ENCODE measurements at places on chromosomes 12 and 14.

DNA sequence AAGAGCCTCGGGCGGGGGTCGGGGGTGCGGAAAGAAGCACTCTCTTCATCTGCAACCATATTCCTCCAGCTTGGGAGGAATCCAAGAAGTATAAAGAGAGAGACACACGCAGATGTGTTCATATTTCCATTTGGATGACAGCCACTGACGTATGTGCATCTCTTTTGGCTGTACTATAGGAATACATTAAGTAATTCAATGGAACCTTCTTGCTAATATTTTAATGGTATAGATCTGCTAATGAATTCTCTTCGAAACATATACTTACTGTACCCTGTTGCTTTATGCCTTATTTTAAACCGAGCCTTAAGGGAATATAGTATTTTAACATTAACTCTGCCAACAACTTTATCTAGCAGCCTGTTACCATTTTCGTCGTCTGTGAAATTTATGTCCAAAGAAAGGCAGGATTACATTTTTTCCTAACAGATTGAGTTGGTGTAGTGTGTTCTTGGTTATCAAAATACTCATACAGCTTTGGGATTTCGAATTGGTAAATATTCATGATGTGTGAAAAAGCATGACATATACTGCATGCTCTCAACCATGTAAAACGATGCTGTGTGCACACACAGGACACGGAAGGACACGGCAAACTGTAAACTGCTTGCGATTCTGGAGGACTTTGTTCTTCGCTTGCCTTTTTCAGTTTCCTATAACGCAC lies 84.5 kb downstream of the CCDC88C start:
- no peak for DNase-seq

- DNase-seq, result no peak
Observed at GRCh38 chr12:54019091-54019811, 9.0 kb upstream of the HOXC6 start.

DNA sequence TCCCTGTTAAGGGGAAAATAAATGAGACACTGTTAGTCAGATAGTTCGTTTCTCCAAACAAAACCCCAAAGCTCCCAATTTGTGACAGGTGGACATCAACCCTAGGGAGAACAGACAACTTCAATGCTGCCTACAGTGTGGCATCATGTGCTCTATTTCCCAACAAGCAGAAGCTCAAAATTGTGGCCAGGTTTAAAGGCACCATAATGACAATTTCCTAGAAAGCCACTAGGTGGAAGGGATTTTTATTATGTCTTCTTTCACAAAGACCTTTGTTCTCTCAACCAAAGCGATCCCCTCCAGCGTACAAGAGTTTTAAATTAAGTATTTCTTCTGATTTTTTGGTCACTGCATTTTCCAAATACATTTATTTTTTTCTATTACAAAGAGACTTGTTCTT lies 88.0 kb upstream of the MBIP start:
- no peak for DNase-seq

DNA sequence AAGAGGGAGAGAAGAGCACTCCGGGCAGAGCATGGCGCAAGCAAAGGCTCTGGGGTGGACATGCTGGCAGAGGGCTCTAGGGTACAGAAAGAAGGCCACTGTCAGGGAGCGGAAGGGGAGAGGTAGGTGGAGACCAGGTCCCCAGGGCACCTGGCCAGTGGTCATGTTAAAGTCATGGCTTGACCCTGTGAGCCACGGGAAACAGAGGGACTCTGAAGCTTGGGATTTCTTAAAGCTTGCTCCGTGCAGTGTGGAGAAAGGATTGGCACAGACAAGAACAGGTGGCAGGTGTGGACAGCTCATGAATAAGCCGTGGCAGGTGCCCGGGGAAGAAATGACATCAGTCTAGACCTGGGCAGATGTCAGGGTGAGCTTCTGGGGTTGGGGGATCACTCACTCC lies 413.8 kb downstream of the BCL11B start:
- no peak for DNase-seq

GRCh38 chr14:70871863-70872677 lies 35.2 kb upstream of the PCNX1 start:
- no peak for DNase-seq

DNA sequence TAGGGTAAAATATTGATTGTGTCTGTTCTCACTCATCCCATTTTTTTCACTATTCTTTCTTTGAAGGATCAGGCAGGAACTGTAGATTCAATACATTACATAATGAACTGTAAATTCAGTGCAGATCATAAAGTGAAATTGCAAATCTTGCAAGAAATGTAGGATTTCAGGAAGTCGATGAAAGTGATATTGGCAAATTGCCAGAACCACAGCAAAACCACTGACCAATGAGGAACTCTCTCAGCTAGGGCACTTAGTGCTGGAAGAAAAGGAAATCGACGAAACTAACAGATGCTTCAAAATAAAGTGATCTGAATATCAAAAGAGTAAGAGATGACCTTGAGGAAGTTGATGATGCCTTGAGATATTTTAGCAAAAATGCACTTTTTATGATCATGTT lies 157.6 kb downstream of the AACS start:
- no peak for DNase-seq

- DNase-seq, result no peak
Observed at GRCh38 chr12:4859478-4860210, 50.1 kb upstream of the KCNA1 start.
